ENCODE measurements at places on chromosomes 5 and 9. TPM values are rescaled to one million over a fixed set of nuclear protein-coding genes. Genes with fewer than 3 reads are reported as not detected.
A peak's percentile ranks its signal among the peaks of the same experiment; 100 is the strongest.

DNA sequence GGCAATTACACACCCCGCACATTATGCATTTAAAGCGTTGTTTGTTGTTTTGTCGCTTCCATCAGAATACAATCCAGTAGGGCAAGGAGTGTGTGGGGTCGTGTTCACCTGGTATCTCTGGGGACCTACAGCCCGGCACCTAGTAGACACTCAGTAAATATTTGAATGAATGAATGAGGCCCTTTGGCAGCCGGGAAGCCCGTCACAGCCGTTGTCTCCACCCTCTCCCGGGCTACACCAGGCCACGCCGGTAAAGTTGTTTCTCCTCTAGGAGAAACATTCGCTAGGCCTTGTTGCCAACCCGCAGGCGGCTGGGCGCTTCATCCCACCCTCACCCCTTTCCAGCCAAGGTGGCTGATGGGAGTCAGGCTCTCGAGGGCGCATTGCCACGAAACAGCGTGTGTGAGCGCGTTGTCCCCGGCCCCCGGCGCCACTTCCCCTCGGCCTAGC, 876 bp upstream of the JAK2 start:
- DNase-seq = no peak
- no peaks in the 10 kb centered on the region for H3K36me3 ChIP-seq
- peak overlapping the region; percentile 91 for H3K27ac ChIP-seq
- peaks cover 16% of the 10 kb centered on the region for H3K4me1 ChIP-seq

- H3K36me3 ChIP-seq = no peaks in the 10 kb centered on the region
- H3K4me1 ChIP-seq = peaks cover 30% of the 10 kb centered on the region
- H3K4me3 ChIP-seq = no peak overlapping the region
- H3K27me3 ChIP-seq = no peaks in the 10 kb centered on the region
- DNase-seq = no peak
Observed at GRCh38 chr5:169423580-169424278, 122.8 kb upstream of the SLIT3 start.

GRCh38 chr5:86979811-86980411, 287.8 kb upstream of the RASA1 start:
- no peaks in the 10 kb centered on the region for H3K27me3 ChIP-seq
- DNase-seq = no peak
- H3K4me1 ChIP-seq = 0 out of 2 replicates have a peak, but pooled peaks cover 6% of the 10 kb centered on the region
- no peak overlapping the region for H3K4me3 ChIP-seq

GRCh38 chr9:26170190-26170589, 491.9 kb upstream of the TUSC1 start:
- no peaks in the 10 kb centered on the region for H3K27me3 ChIP-seq
- H3K4me1 ChIP-seq = peaks cover 28% of the 10 kb centered on the region
- H3K4me3 ChIP-seq = no peak overlapping the region
- H3K27ac ChIP-seq = peak overlapping the region; percentile 62
- no peak for DNase-seq

GRCh38 chr5:43274435-43275114, 38.6 kb downstream of the HMGCS1 start:
- peaks cover 3% of the 10 kb centered on the region for H3K27me3 ChIP-seq
- H3K27ac ChIP-seq = no peak overlapping the region
- H3K4me1 ChIP-seq = peaks cover 11% of the 10 kb centered on the region
- no peak overlapping the region for H3K4me3 ChIP-seq
- no peaks in the 10 kb centered on the region for H3K36me3 ChIP-seq

DNA sequence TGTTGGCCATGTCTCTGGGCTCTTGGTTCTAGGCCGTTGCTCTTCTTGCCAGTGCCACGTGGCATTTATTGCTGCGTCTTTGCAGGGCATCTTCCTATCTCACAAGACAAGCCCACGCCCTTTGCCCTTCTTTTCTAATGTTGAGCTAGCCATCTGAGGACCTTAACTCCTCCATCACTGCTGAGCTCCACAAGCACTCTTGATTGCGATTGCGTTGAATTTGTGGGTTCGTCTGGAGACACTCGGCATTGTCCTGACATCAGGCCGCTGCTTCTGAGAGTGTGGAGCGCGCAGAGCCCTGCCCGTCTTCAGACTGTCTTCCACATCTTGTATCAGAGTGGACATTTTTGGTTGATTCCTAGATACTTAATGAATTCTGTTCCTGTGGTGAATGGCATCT, 14.5 kb upstream of the FCN1 start:
- H3K4me1 ChIP-seq = peaks cover 4% of the 10 kb centered on the region
- H3K36me3 ChIP-seq = no peaks in the 10 kb centered on the region
- H3K27ac ChIP-seq = no peak overlapping the region
- H3K4me3 ChIP-seq = no peak overlapping the region

DNA sequence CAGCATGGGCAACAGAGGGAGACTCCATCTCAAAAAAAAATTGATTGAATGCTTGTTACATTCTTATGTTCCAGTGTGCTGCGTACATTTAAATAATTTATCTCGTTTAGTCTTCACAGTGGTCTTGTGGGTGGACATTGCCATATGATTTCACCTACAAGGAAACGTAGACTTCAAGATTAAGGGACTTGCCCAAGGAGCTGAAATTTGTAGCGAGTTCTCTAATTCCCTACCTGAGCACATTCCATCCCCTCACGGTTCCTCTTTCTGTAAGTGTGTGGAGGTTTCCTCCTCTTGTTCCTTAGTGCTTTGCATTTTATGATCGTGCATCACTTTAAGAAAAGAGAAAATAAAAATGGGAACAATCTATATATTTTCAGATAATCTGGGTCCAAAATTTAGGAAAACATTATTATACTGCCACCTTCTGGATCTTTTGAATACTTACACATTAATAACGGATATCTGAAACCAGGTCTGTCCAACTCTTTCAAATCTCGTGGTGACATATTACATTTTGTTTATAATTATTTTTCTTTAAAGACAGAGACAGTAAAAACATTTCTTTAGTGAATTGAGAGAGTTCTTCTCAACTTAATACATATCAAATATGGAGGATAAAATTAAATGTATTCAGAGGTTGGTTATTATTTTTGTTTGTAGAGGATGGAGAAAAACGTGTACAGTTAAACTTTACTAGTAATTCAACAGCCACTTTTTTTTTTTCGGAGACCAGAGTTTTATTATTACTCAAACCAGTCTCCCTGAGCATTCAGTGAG, 29.9 kb upstream of the C7 start:
- H3K27me3 ChIP-seq = peaks cover 4% of the 10 kb centered on the region
- H3K4me3 ChIP-seq = no peak overlapping the region
- no peak for DNase-seq

DNA sequence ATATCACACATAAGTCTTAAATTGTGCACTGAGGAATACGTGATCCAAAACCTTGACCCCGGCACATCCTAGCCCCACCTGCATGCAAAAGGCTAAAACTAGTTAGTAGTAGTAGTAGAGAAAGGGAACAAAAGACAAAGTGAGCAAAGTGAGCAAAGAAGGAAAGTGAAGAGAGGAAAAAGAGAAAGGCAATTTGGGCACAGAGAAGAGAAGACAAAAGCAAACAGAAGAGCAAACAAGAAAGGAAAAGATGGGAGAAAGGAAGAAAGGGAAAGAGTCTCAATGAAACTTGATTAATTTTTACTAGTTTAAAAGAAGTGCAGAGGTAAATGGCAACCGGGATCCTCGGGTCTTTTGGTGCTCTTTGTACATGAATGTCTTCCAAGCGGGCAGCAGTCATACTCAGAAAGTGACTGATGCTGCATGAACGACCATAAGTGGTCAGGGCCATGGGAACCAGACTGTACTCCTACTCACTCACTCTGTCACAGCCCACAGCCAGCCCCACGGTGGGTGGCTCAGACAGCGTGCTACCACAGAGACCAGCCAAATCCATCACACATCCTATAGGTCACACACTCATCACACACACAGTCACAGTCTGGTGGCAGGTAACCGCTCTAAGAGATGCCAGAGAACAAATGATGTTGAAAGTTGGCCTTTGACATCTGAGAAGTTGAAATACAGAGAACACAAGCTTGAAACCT, 203.9 kb downstream of the FBN2 start:
- no peak for DNase-seq
- H3K4me1 ChIP-seq = no peaks in the 10 kb centered on the region
- no peak overlapping the region for H3K27ac ChIP-seq
- no peak overlapping the region for H3K4me3 ChIP-seq
- H3K27me3 ChIP-seq = no peaks in the 10 kb centered on the region

DNA sequence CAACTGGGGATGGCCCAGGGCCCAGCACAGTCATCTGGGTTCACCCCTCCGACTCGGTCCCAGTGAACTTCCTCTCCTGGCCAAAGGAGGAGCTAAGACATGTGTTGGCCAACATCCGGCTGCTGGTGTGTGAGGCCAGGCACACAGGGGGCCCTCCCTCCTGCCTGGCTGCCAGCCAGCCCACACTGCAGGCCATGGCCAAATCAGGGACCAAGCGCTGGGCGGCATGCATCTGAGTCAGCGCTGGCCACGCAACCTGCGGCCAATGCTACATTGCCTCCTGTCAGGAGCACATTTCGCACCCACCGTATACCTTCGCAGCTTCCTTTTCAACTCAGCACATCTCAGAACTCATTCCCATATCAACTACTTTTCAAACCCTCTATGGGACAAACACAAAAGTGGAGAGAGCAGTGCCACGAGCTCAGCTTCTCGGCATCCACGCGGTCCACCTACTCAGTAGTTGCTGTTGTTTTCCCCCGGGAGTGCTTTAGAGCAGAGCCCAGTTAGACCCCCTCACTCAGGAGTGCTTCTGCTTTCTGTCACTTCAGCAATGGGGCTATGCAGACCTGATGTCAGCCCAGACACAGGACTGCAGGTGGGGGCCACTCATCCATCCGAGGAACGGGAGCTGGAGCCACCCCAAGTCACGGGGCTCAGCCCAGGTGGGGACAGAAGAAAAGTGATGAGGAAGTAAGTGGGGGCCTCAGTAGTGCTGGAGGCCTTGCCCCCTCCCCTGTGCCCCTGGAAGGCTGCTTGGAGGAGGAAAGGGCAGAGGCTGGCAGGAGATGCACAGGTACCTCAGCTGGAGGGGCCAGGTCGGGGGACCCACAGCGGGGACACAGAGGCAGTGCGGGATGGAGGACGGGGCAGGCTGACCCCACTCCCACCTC, 13.9 kb downstream of the NINJ1 start:
- peak overlapping the region; percentile 89 for H3K27ac ChIP-seq
- H3K4me3 ChIP-seq = no peak overlapping the region
- H3K27me3 ChIP-seq = no peaks in the 10 kb centered on the region
- DNase-seq = peak; percentile 42
- H3K36me3 ChIP-seq = peaks cover 7% of the 10 kb centered on the region

DNA sequence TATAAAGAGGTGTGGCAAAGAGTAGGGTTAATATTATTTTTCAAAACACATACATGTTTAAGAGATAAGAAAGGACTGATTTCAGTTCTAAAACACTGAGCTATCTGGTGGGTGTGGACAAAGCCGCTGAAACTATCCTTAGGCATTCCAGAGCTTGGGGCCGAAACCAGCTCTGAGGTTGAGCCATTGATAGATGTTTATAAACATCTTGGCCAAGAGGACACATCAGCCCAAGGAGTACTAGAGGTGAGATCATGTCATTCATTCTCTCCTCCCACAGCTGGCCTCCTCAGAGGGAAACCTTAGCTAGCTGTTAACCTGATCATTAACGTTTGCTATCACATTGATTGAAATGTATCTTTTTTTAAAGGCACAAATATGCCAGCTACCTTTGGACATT, 89.9 kb downstream of the NLN start:
- peaks cover 66% of the 10 kb centered on the region for H3K36me3 ChIP-seq
- H3K27me3 ChIP-seq = no peaks in the 10 kb centered on the region
- no peak overlapping the region for H3K27ac ChIP-seq
- no peak overlapping the region for H3K4me3 ChIP-seq
- no peak for DNase-seq
- no peaks in the 10 kb centered on the region for H3K4me1 ChIP-seq

- H3K36me3 ChIP-seq = no peaks in the 10 kb centered on the region
- no peaks in the 10 kb centered on the region for H3K4me1 ChIP-seq
- H3K4me3 ChIP-seq = no peak overlapping the region
- H3K27me3 ChIP-seq = no peaks in the 10 kb centered on the region
- DNase-seq = no peak
- no peak overlapping the region for H3K27ac ChIP-seq
Observed at GRCh38 chr5:148760945-148761638, 65.3 kb upstream of the ADRB2 start.

DNA sequence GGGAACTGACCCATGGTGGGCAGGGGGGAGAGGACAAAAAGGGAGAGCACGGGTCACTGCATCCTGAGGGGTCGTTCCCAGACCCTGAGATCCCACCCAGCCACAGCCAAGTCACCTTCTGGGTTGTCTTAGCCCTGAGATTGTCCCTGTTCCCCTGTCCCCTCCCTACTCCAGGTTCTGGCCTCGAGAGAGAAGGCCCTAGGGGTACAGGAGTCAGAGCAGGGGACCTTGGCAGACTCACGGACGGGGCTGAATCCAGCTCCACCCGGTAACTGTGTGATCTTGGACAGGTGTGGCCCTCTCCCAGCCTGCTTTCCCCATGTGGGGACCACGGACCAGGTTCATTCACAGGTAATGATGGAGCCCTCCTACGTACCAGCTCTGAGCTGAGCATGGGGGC, 11.2 kb upstream of the CERCAM start:
- peaks cover 97% of the 10 kb centered on the region for H3K27me3 ChIP-seq
- peaks cover 38% of the 10 kb centered on the region for H3K4me1 ChIP-seq
- no peak for DNase-seq
- no peak overlapping the region for H3K27ac ChIP-seq
- no peak overlapping the region for H3K4me3 ChIP-seq

GRCh38 chr5:137195483-137195882, 303.6 kb downstream of the SPOCK1 start:
- H3K4me3 ChIP-seq = no peak overlapping the region
- no peak for DNase-seq
- H3K27ac ChIP-seq = no peak overlapping the region

DNA sequence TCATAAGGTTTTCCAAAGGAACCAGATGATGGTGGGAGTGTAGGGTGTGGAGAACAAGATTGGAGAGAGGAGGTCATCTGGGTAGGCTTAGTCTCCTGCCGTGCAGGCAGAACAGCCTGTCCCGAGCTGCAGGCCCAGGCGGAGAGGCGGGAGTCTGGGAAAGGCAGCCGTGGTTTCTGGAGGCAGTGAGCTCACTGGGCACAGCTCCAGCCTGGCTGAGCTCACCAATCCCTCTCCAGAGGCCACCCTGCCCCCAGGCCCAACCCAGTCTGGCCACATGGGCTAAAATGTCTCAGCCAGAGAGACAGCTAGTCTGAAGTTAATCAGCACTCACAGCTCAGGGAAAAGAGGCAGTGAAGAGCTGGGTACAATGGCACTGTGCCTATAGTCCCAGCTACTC, 12.3 kb downstream of the P4HA2 start:
- H3K4me3 ChIP-seq = no peak overlapping the region
- DNase-seq = no peak
- H3K27ac ChIP-seq = no peak overlapping the region
- no peaks in the 10 kb centered on the region for H3K36me3 ChIP-seq
- H3K27me3 ChIP-seq = no peaks in the 10 kb centered on the region

The LCP2 gene
- 0.37 TPM for total RNA-seq

The N4BP3 gene
- 41.6 TPM for total RNA-seq

The MOB3B gene
- 20.9 TPM for total RNA-seq

The PPP3R2 gene
- total RNA-seq = not detected

The SLC6A19 gene
- total RNA-seq = not detected

The SCGB3A2 gene
- 57.3 TPM for total RNA-seq
